Stimulated activated CD4-positive, alpha-beta T cell treated with anti-CD3 and anti-CD28 coated beads, Interleukin-4, amount 100 ng/mL, for 24 hours (primary cell): ENCODE measurements at places on chromosomes 4 and X.

GRCh38 chr4:158777423-158778155 is 8.8 kb downstream of the FNIP2 start:
- no peak for DNase-seq

GRCh38 chrX:148961985-148962384 is 461.6 kb downstream of the AFF2 start:
- DNase-seq, result no peak

DNA sequence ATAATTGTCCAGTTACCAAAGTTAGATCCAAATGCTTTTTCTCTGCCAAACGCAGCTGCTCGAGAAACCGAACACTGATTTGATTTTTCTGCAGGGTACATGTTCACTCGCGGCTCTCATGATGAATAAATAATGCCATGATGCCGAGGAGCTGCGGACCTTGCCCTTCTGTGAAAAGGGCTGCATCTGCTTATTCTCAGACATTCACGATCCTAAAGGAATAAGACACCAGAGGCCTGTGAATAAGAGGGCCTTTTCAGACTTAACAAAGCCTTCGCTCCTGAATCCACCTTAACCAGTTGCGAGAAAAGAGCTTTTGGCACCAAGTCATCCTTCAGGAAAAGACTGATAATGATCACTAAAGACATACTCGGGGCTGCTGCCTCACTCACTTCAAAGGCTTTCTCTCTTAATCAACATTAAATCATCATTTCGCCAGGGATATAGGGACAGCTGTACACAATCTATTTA is 147.5 kb downstream of the FBXO8 start:
- DNase-seq, result no peak

DNA sequence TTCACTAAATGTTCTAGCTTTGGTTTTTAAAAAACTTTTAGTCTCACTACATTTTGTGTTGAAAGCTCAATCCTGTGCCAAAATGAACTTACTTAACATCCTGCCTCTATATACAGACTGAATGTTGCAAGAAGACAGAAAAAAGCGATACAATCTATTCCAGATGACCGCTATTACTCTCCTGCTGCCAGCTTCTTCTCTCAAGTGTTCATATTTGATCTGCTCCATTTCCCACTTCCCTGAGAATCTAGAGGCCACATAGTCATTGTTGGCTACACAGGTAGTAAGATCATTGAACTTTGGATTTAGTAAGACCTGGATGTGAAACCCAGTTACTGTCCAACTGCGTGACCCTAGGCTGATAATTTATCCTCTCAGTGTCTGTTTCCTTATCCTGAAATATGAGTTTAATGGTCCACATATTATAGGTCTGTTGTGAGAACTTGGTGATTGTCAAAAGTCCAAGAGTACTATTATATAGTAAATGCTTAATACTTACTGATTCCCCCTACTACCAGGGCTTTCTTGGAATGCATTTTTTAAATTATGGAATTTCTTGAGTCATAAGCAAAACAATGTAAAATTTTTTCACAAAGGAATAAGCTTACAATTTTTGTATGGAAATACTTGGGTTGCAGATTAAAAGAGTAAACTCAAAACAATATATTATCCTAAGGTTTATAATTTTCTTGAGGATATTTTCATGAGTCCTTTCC is 976.8 kb upstream of the ADGRL3 start:
- DNase-seq, result no peak

DNA sequence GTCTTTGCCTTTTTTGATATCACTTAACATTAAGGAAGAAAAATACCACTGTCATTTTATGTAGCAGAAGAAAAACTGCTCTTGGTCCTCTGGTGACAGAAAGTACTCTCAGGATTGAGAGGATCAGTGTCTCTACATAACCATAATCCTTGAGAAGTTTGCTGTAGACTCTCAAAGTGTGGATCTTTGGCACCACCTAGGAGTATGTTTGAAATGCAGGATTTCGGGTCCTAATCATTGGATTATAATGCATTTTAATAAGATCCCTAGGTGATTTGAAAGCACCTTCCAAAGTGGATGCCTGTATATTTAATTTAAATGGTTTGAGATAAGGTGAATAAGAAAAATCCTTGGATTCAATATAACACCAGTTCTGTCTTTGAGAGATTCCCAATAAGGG is 23.2 kb downstream of the MOB1B start:
- no peak for DNase-seq

DNA sequence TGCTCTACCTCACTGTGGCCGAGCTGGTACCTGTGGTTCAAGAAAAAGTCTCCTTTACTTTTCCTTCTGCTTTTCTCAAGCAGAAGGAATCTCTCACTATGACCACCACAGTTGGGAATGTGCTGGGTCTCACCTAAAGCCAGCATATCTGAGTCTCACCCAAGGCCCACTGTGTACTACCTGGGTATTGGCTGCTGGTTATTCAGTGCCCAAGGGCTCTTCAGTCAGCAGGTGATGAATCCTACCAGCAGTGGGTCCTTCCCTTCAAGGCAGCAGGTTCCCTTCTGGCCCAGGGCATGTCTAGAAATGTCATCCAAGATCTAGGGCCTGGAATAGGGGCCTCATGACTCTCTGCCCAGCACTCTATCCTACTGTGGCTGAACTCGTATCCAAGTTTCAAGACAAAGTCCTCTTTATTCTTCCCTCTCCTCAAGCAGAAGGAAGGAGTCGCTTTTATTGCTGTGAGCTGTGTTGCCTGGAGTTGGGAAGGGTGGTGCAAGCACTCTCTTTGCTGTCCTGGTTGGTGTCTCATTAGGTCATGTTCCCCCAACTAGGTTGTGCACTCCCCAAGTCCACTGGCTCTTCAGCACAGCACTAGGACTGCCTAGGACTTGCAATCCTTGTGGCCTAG is 6.1 kb downstream of the CXCL10 start:
- DNase-seq, result no peak

GRCh38 chrX:99722094-99722493 is 688.0 kb downstream of the PCDH19 start:
- DNase-seq, result no peak

DNA sequence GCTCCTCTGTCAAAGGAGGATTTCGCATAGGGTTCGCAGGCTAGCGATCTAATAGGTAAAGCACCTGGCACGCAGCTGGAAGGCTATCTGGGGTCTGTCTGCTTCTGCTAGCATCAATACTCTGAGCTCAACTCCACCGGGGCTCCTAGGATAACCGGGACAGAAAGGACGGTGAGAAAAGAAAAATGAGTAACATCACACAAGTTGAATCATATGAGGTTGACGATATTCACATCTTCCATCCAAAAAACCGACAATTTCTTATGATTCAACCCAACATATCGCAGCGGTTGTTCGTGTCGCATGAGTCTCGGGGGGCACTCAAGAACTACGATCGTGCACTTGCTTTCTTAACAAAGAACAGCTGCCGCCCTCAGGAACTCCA is 1.8 kb downstream of the PROM1 start:
- DNase-seq, result no peak

DNA sequence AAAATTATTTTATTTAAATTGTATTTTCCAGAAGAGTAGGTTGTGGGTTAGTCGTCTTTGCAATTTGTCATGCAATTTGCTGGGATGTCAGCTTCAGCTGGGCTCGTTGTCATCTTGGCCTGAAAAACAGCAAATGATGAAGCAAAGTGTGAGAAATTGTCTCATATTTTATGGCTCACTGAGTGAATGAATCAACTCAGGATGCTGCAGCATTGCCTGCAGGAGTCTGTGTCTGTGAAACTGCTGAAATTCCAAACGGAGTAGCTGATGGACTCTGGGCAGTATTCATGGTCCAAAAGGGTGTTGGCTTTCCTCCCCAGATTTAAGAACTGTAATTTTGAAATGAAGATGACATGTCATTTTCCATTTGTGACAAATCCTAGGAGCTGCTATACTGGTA is 37.2 kb downstream of the CXCL8 start:
- no peak for DNase-seq

DNA sequence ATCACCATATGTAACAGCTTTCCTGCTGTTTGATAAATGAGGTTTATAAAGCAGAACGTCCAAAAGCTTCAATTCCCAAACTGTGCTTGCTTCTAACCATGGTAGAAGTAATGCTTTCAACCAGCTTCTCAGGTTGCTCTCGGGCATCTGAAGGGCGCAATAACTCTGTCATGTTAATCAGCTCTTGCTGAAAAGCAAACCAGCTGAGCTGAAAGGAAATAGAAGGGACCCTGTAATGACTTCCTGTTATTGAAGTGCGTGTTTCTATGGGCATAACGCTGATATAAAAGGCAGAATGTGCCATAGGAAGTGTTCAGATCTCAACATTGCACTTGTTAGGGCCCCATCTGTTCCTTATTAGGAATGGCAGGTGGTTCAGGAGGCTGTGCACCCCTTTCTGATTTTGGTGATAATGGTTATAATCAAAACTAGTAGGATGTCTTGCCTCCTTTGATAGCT is 21.2 kb downstream of the HERC3 start:
- peak; percentile 23 for DNase-seq

GRCh38 chr4:113020966-113021365 is 28.5 kb upstream of the ANK2 start:
- no peak for DNase-seq

DNA sequence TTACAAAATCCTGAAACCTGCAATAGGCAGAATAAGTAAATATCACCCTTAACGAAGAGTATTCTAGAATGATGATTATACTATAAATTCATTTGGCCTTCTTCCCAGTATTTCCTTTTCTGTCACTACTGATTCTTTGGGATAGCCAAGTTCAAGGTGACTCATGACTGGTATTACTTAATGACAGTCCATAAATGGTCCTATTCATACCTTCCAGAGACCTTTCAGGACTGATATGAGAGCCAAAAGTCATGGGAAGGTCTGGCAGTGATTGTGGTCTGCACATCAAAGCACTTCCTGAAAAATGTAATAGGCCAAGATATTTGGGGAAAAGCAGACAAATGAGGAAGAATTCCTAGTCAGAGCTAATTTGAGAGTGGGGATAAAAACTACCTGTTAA is 239.6 kb upstream of the FAM47A start:
- no peak for DNase-seq

- no peak for DNase-seq
These were observed 115.8 kb upstream of the BMPR1B start for GRCh38 chr4:94641702-94642560.

GRCh38 chr4:103754844-103755243 is 35.1 kb upstream of the TACR3 start:
- DNase-seq, result no peak

- peak; percentile 82 for DNase-seq
These were observed 45.9 kb downstream of the HMGB2 start for GRCh38 chr4:173288296-173288695.

GRCh38 chr4:184148738-184149637 is 68.7 kb downstream of the ENPP6 start:
- no peak for DNase-seq

DNA sequence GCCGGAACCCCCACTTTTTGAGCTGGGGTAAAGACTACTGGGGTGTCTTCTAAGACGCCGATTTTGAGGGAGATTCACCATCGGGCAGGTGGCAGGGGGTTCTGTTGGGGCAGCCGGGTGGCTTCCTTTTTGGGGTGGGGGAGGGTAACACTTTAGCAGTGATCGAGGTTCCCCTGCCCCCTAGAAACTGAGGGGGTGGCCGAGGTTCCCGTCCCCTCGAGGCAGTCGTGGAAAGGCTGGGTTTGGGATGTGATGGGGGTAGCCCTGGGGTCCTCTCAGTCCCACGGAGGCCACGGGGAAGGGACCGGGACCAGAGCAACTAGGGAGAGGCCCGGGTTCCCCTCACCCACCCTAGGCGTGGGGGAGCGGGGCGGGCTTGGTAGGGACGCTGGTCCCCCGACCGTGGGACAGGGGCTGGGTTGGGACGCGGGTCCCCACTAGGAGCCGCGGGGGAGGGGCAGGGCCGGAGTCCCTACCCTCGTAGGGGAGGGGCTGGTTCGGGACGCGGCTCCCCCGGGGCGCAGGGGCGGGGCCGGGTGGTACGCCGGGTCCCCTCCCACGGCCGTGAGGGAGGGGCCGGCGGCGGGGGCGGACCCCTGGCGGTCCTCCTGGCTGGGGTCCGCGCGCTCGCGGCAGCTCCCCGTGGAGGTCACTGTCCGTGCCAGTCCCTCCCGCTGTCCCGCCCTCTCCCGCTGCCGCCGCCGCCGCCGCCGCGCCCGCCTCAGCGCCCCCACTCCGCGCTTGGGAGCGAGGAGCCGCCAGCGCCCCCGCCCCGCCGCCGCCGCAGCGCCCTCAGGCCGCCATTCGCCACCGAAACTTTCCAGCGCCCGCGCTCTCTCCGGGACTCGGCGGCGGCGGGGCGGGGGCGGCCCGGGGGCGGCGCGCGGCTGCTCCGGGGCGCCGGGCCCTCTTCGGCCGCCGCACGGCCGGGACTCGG is at the start of gene TBL1X:
Gene TBL1X (plus strand): TSS at position 624 of the 937 bp plus-strand sequence. CDS start 188,529 bp downstream, outside the sequence.
- DNase-seq, result peak; percentile 45
